HS-5 (cell line): ENCODE measurements at places on chromosomes 3 and 15.

GRCh38 chr3:166285001-166285400 is 447.8 kb upstream of the BCHE start:
- peak; percentile 34 for DNase-seq

DNA sequence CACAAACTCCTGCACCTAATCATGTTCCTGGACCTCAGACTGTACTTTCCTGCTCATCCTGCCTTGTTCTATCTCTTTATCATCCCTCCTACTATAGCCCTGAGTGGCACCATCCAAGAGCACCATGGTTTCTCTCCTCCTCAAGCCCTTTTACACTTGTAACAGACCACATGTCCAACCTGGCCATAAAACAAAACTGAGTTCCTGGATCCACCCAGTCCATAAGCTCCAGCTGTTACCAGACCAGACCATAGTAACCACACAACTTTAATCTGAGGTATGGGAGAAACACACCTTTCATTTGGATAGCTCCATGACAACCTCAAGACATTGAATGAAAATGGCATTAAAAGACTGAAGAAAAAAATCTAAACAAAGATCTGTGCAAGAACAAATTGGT is 9.1 kb downstream of the TM4SF18 start:
- DNase-seq, result no peak

DNA sequence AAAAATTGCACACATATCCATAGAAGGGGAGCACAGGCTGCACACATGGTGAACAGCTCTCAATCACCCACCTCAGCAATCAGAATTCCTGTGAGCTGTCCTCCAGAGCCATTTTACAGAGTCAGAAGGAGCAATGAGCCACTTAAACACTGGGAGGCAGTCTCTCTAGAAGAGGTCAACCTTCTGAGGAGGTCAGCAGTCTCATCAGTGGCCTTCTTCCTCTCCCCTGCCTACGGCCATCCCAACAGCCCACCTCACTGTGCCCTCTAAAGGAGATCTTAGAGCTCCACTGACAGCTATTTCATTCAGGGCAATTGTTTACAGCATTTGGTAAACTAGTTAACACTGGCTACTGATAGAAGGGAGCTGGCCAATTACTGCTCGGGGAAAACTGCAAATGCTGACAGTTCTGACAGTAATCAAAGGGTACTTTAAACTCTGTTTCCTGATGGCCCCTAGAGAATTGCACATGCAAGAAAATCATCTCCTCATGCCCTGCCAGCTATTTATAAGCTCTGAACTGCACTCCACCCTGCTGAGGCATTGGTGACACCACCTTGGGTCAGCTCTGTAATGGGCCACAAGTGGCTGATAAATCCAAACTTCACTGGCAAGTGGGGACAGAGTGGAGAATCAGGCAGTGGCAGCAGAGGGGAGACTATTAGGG is 42.1 kb upstream of the TSPAN3 start:
- no peak for DNase-seq

- DNase-seq, result no peak
Observed at GRCh38 chr15:100193277-100193860, 148.4 kb downstream of the ADAMTS17 start.

GRCh38 chr15:68586274-68586961 is 7.6 kb downstream of the CORO2B start:
- peak; percentile 82 for DNase-seq

- no peak for DNase-seq
Observed at GRCh38 chr3:194936659-194937058, 251.0 kb downstream of the FAM43A start.
